ENCODE measurements at places on chromosomes 1 and 21.
A peak's percentile ranks its signal among the peaks of the same experiment; 100 is the strongest.

- DNase-seq: no peak
These were observed 112.8 kb downstream of the NPHP4 start for GRCh38 chr1:5879421-5879820.

DNA sequence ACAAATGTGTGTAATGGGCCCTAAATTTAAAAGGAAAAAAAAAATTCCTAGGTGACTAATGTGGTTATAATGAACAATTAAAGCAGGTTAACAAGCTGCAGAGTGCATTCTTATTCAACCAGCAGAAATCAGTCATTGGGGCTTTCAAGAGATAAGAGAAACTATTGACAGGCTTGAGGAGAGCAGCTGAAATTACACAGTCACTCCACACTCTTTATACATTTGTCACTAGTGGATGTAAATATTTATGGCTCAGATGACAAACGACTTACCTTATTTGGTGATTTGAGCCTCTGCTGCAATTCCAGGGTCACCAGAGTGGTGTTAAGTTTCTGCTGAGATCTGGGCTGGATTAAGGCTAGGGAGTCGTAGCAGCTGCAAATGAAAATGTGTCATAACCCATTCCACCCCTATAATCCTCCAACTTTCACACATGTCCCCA lies 896.3 kb downstream of the TTLL7 start:
- DNase-seq: no peak

- no peak for DNase-seq
These were observed 3.7 kb upstream of the KLF18 start for GRCh38 chr1:44144962-44145756.

GRCh38 chr1:242467556-242468145 lies 56.8 kb downstream of the PLD5 start:
- no peak for DNase-seq

- DNase-seq: no peak
These were observed 167.7 kb downstream of the PLPP3 start for GRCh38 chr1:56411484-56412180.

- DNase-seq: no peak
These were observed 24.3 kb downstream of the CA6 start for GRCh38 chr1:8969937-8970336.

DNA sequence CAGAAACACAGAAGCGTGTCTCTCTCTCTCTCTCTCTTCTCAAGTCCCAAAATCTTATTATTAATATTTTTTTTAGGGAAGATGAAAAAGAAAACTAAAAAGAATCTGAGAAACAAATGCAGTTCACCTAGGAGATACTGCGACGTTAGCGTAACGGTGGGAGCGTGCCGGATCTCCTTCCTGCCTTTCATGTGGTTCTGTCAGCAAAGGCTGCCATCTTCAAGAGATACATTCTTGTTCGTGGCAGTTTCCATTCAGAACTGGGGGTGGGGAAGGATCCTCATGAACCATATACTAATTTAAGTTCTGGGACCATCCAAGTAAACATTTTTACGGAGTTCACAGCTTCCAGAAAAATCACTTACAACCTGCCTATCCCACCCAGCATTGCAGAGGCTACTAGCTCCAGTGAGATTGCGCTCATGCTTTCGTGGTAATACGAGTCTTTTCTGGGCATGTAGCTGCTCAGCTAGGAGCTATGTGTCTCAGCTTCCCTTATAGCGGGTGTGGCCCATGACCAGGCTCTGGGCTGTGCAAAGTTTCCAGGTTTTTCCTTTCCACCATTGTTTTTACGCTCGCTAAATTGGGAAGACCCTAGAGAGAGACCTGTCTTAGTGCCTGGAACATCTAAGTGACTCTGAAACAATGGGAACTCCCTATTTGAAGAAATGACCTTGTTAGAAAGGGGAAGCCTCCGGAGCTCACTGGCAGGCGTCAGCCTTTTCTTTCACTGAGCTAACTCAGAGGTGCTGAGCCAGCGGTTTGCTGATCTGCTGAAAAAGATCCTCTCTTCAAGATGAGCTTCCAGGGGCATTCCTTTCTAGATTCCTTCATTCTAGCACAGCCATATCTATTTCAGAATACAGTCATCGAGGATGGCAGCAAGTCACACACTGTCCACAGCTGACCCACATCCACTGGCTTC lies 17.3 kb downstream of the SLAMF1 start:
- DNase-seq: peak; percentile 59

GRCh38 chr1:2073382-2074230 lies 23.4 kb downstream of the PRKCZ start:
- no peak for DNase-seq

DNA sequence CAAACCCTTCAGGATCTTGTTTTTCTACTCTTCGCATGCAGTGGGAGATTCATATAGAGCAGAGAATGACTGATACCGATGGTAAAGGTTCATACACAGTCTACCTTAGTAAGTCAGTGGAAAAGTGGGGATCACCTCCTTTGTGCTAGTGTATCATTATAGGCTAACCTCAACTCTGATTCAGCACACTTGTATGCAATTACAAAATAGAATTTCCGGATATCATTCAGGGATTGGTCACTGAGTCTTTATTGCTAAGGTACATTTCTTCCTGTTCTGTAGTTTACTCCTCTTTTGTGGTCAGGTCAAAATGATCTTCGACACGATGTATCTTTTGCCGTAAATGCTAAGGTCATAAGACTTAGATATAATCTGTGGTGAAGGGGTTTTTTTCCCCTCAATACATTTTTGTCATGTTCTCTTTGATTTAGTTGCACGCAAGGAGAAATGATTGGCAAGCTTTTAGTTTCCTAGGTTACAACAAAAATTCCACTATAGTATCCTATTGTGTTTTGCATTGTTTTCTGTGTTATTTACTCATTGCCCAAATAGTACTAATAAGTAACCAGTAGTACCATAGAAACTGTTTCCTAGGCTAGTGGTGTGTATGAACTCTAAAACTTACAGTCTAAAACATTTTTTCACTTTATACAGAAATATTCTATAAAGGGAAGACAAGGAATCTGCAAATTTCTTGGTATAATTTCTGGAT lies 35.7 kb upstream of the PLA2G4A start:
- no peak for DNase-seq

Measured in T-helper 1 cell (primary cell).